Activated CD4-positive, alpha-beta T cell treated with anti-CD3 and anti-CD28 coated beads, Interleukin-2, amount 50 U/mL, for 1 hour (primary cell): ENCODE measurements at places on chromosomes 3 and 15.

- no peak for DNase-seq
Measured at GRCh38 chr3:70360979-70361760, 48.7 kb upstream of the MDFIC2 start.

- no peak for DNase-seq
Measured at GRCh38 chr3:184761075-184761841, 49.4 kb upstream of the MAGEF1 start.

GRCh38 chr3:50160561-50160983, 5.4 kb downstream of the SEMA3F start:
- DNase-seq = no peak

DNA sequence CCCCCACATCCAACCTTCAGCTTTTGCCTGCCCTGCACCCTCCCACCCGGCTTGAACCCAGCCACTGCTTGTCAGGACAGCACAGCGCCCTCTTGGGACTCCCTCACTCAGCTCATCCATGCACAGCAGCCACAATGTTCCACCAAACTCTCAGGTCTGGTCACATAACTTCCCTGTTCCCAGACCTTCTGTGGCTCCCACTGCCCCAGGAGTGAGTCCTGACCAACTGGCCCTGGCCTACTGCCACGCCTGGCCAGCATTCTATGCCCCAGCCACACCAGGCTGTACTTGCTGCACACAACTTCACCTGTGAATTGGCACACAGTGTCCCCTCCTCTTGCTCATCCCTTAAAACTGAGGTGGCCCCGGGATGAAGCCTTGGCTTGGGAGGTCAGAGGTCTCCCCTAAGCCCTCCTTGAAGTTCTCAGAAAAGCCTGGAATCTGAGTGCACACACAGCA, 21.0 kb downstream of the PLXNB1 start:
- no peak for DNase-seq

DNA sequence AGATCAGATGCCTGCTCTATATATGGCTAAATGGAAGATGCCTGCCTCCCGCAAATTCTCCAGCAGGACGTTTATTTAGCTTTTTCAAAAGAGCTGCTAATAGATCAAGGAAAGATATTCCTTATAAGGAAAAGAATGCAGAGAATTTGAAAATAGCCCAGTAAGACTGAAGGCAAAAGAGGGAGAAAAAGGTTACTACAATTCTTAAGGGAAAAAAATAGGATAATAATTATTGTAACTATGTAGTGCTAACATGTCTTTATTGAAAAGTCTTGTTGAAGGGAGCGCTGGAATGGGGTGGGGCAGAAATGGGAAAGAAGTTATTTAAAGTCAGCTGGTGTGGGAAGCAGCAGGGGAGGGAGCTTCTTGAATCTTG, 2.9 kb downstream of the TPM1 start:
- DNase-seq = no peak

DNA sequence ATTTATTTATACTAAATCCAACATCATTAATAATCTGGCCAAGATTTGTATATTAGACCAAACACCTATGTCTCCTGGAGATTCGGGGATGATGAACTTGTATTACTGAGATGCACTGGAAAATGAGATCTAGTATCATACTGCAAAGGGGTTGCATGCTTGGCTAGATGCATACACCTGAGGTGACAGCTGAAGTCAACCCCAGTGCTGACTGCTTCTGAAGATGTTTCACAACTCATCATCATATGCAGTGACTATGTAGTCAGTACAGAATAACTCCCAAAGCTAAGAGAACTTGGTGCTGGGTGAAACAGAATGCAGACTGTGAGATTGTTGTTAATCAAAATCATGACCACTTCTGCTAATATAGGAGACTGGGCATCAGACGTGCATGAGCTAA, 1114.2 kb downstream of the NSUN3 start:
- DNase-seq = no peak

DNA sequence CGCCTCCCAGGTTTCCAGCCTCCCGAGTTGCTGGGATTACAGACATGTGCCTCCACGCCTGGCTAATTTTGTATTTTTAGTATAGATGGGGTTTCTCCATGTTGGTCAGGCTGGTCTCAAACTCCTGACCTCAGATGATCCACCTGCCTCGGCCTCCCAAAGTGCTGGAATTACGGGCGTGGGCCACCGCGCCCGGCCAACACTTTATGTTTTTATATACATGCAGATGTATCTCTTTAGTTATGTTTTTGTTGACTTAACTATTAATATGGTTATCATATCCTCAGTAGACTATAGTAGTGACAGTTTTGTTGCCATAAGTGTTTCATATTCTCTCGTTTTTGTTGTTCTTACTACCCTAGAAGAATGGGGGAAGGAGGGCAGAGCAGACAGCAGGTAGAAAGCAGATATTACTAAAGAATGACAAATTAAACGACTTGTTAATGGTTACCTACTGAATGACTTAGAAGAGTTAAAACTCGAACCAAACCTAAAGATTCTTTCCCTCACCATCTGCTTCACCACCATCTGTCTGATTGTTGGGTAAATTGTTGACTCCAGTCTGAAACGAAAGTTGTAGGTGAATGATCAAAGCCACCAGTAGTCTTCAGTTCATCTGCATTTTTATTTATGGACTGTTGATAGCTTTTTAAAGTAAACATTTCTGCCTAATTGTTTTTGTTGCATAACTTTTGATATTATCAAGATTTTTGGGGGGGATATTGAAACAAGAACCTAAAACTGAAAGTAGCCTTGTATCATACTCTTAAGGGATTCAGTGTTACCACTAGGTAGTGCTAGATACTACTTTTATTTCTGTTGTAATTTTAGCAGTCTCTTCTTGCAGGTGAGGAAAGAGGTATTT, 89.3 kb downstream of the RASA2 start:
- no peak for DNase-seq

DNA sequence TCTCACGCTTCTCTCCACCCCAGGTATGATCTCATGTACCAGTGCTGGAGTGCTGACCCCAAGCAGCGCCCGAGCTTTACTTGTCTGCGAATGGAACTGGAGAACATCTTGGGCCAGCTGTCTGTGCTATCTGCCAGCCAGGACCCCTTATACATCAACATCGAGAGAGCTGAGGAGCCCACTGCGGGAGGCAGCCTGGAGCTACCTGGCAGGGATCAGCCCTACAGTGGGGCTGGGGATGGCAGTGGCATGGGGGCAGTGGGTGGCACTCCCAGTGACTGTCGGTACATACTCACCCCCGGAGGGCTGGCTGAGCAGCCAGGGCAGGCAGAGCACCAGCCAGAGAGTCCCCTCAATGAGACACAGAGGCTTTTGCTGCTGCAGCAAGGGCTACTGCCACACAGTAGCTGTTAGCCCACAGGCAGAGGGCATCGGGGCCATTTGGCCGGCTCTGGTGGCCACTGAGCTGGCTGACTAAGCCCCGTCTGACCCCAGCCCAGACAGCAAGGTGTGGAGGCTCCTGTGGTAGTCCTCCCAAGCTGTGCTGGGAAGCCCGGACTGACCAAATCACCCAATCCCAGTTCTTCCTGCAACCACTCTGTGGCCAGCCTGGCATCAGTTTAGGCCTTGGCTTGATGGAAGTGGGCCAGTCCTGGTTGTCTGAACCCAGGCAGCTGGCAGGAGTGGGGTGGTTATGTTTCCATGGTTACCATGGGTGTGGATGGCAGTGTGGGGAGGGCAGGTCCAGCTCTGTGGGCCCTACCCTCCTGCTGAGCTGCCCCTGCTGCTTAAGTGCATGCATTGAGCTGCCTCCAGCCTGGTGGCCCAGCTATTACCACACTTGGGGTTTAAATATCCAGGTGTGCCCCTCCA, 19.1 kb downstream of the TYRO3 start:
- no peak for DNase-seq

- no peak for DNase-seq
Measured at GRCh38 chr3:175885231-175885766, 1026.2 kb downstream of the NAALADL2 start.

GRCh38 chr15:50140983-50141382, 21.9 kb upstream of the ATP8B4 start:
- no peak for DNase-seq

GRCh38 chr3:194269610-194270145, 81.5 kb downstream of the CPN2 start:
- DNase-seq = no peak

DNA sequence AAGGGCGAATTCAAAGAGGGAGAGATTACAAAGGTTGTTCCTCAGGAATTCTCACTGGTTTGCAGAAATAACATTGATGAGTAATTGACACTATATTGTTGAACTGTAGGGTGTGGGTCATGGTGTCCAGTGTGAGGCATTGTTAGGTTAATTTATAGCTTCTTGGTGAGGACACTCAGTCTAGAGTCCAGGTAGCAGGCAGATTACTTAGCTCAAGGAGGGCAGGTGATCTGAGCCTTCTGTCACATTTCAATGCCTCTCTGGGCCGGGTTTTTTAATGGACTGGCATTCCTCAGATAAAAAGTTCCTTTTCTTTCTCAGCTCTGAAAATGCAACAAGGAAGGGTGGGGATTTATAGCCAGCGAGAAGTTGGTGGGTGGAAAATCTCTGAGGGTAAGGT, 194.2 kb upstream of the PROK2 start:
- no peak for DNase-seq

DNA sequence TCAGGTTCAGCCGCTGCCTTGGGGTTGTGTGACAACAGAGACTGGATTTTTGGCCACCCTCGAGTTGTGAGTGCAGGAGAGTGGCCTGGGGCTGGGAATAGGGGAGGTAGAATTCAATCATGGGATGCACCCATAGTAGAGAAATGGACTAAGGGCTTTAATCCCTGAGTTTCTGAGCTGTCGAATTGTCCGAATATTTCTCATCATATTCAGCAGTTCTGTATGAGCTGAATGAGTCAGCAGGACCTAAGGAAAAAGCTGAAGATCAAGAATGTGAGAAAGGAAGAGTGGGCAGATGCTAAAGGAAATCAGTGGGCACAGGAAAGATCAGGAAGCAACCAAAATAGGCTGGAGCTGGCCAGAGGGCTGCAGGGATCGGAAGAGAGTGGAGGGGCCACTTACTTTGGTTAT, 44.4 kb upstream of the SACM1L start:
- no peak for DNase-seq

DNA sequence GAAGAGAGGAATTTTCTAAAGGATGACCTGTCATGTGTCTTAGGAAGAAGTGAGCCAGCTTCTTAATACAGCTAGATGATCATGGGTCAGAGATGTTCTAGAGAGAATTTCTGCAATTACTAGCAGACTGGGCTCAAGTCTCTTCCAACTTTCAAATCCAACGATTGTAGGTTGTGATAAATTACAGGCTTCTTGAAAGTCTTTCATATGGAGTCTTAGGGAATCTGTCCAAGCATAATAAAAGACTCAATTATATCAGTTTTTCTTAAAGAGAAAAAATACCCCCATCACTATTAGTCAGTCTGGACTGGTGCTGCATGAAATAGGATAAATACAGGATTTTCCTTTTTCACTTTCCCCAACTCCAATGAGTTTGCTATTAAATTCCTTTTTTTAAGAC, 59.1 kb downstream of the DRD3 start:
- no peak for DNase-seq

DNA sequence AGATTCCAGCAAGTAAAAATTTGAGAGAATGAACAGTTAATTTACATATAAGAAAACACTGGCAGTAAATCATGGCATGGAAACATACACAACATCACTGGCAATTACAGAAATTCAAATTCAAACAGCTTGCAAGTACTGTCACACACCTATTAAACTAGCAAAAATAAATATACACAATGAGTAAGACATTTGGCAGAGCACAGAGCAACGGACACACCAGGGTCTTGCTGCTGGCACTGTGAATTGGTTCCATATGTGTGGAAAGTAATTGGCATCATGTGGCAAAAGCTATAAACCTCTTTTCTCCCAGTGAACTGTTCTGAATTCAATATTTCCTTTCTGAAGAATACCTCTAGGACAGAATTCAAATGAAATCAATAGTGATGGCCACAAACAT, 78.3 kb downstream of the LRRK1 start:
- DNase-seq = no peak

- no peak for DNase-seq
Measured at GRCh38 chr15:60648928-60649679, 170.2 kb upstream of the ICE2 start.

DNA sequence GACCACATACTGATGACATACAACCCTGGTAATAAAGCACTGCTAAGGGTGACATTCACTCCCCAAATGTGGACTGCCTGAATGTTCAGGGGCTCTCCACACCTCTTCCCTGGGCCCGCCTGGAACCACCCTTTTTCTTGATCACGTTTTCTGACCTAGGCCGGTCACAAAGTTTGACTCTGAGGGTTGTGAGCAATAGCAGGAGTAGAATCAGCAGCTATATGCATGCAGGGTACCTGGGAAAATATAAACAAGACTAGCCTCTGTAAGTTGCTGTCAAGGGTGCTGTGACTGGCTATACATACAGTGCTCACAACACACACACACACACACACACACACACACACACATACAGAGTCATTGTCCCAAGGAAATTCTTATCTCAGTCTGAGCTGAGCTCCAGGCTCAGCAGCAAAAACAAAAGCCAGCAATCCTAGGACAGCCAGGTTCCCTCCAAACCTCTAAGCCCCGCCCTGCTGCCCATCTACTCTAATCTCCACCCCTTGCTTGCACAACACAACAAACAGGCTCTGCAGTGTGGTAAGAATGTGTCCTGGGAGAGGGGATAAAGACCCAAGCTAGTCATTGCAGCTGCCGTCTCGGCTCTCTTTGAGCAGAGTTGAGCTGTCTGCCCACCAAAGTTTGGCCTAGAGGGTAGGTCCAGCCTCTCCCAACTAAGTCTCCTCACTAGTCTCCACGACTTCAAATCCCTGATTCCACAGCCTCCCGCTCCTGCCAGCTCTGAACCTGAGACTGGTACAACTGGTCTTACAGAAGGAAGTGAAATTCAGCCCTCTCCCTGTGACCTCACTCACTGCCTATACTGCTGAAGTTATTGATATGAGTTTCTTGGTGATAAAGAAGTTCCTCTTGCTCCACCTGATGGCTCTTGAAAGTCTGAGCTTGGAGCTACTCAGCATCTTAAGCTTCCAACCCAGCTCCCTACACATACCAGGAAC, 2.2 kb downstream of the BMF start:
- DNase-seq = no peak

DNA sequence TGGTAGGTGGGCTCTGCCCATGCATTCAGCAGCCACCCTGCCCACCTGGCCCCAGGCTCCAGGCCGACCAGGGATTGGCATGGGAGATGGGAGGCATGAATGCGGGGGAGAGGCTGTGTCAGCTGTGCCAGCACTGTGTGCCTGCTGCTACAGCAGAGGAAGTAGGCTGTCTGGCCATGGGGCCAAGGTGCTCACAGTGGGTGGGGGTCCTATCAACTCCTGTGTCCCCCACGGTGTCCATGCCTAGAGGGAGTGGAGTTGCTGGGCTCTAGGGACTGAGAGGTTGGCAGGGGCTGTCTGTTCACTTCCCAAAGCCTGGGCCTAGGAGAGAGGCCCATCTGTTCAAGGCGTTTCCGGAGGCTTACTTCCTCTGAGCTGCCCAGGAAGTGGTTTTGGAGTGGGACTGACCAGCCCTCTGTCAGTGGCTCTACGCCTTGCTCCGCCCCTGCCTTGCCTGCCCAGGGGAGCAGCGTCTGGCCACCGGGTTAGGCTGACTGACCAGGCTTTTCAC, 5.8 kb downstream of the PRKCD start:
- no peak for DNase-seq

- DNase-seq = no peak
Measured at GRCh38 chr3:66583424-66584040, 82.7 kb upstream of the LRIG1 start.

GRCh38 chr15:79846539-79846938, 50.3 kb downstream of the MTHFS start:
- DNase-seq = no peak

- no peak for DNase-seq
Measured at GRCh38 chr3:141129049-141129448, 77.9 kb downstream of the SPSB4 start.
